ENCODE measurements at places on chromosomes 2 and 18.
A peak's percentile ranks its signal among the peaks of the same experiment; 100 is the strongest.

- no peak for DNase-seq
These were observed 3.3 kb upstream of the YWHAQ start for GRCh38 chr2:9634133-9634532.

DNA sequence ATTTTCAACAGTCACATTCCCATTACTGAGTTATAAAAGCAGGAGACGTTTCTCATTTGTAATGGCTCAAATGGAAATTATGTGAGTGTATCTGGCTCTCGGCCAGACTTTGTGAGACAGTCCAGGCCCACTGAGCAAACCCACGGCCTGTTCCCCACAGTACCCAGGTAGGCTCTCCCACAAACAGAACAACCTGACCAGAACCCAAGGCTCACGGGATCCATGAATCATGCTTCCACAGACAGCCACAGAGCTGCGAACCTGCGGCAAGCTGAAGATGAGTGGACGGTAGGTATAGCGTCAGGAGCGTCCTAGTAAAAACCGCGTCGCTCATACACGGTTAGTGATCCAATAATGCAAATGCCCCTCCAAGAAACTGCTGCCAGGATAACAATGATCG, 34.2 kb downstream of the NDUFA10 start:
- no peak for DNase-seq

GRCh38 chr2:77469106-77469505, 53.1 kb downstream of the LRRTM4 start:
- DNase-seq, result no peak

DNA sequence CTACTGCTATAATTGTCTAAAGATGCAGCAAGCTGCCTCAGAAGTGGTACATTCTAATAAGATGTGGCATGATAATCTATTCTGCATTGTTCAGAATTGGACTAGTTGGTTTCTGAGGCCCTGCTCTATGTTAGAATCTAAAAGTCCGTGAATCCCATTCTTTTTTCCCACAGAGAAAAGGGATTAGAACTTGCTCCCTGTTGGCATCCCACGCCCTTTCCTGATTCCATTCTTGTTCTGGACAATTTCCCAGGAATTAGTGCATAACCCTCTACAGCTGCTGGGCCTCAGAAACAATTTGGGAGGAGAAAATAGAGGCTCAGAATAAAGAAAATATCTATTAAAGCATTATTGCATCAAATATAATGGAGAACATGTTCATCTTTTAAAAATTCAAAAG, 282.7 kb downstream of the NRXN1 start:
- no peak for DNase-seq

DNA sequence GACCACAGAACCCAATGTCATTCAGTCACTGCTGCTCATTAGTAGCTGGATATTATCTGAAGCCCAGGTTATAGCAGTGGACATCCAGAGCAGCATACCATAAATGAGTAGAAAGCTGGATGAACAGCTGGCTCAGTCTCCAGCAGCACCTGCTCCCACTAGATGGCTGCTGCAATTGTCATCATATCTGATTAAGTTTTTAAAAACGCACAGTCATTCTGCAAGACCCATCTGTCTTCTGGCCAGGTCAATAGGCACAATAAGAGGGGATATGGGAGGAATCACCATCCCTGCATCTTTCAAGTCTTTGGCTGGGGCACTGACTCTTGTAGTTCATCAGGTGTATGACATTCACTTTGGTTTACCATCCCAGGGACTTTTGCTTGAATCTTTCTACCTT, 55.1 kb upstream of the XDH start:
- DNase-seq, result no peak

DNA sequence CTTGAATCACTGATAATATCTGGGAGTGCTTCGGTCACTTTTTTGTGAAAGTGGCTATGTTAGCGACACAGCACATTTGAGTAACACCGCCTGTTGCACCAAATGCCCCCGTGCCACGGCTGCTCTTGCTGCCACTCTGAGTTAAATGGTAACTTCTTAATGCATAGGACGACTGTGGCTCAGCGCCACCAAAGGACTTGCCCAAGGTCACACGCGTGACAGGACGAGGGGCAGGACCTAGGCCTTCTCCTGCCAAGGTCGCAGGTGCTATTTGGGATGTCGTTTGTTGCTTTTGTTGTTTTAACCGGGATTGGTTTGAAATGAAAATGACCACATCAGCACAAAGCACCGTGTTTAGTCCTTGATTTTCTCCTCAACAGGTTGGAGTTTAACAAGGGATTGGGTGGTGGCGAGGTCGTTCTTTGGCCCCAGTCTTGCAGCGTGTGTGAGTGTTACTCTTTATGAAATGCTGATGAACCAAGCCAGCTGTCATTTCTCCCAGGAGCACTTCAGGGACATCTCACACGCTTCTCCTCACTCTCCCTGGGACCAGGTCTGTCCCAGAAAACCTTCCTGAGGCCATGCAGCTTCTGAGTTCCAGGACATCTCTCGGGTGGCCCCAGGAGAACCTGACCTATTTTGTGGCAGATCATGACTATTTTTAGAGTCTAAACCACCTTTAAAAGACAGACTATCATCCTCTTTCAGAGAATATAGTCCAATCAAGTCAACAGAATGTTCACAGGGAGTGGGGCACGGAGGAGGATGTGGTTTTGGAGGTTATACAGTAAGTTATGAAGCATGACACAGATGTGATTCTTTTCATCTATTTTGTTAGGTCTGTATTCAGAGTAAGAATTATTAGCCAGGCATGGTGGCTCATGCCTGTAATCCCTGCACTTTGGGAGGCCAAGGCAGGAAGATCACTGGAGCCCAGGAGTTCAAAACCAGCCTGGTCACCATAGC, 49.9 kb downstream of the MTCL1 start:
- no peak for DNase-seq

DNA sequence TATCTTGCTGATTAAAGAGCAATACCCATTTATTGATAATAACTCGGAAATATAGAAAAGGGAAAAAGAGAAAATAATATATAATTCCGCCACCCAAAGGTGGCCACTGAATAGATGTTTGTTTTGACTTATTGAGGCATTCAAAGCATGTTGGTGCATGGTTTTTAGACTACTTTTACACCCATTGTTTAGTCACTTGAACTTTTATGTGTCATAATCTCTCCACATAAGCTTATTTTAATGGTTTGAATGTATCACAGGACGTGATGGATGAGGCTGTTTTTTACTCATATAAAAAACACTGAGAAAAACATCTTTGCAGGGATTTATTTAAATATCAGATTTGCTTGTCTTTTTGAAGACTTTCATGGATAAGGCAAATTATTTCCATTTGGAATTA, 120.4 kb downstream of the ACKR3 start:
- no peak for DNase-seq

GRCh38 chr2:238706163-238706562, 141.7 kb upstream of the TWIST2 start:
- DNase-seq, result no peak

GRCh38 chr2:178756843-178757242, 50.4 kb downstream of the TTN start:
- DNase-seq, result no peak

GRCh38 chr2:170362871-170363631, 185.1 kb downstream of the MYO3B start:
- DNase-seq, result no peak

DNA sequence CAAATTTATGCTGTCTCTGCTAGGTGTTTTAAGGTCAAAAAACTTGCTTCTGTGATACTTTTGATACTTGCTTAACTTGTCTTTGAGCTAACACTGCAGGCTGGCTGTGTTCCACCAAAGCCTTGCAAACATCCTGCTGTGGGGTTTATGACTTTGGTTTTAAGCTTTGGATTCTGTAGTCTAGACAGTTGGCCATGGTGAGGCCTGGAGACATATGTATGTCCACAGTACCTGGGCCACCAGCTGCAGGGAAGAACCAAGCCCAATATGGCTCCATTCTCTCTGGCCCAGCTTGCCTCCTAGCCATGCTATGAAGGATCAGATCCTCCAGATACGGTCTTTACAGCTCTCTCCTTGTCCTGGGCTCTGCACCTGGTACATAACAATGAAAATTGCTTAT, 113.9 kb downstream of the INO80D start:
- DNase-seq, result no peak

- DNase-seq, result no peak
These were observed 39.4 kb upstream of the EFHD1 start for GRCh38 chr2:232593982-232594381.

- no peak for DNase-seq
These were observed 31.7 kb downstream of the INPP4A start for GRCh38 chr2:98476192-98476868.

- no peak for DNase-seq
These were observed at the start of gene RETREG2 for GRCh38 chr2:219177552-219178376. Gene RETREG2, plus strand, starts transcription at chr2:219178275. Its CDS starts 78 bp downstream, at chr2:219178353.

GRCh38 chr18:58453167-58453808, 175.6 kb downstream of the ALPK2 start:
- no peak for DNase-seq

- DNase-seq, result no peak
These were observed 125.4 kb downstream of the DTNA start for GRCh38 chr18:34835466-34835865.

DNA sequence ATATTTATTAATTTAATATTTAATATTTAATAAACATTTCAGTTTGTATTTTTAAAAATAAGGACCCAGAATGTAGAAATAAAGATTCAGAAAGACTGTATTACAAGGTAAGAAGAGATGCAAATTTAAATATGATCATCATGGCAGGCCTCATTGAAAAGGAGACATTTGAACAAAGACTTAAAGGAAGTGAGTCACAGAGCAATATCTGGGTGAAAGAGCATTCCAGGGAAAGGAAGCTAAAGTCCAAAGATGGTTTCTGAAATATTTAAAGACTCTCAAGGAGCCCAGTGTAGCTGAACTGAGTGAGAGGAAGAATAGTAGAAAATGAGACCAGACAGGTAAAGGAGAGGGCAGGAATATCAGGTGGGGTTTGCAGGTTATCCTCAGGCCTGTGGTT, 5.9 kb downstream of the SCYGR4 start:
- DNase-seq, result no peak

DNA sequence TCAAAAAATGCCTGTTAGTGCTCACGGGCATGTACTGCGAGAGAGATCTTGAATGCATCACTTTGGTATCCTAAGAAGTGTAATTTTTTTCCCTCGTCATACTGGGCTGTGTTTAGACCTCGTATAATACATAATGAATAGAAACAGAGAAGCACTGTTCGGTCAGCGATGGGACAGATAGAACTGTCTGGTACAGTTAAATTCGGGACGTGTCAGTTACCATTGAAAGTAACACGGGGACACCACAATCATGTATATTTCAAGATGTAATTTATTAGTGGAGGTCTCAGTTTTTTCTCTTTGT, 1.8 kb downstream of the PKP4 start:
- no peak for DNase-seq

GRCh38 chr2:70776266-70776665, 8.3 kb upstream of the ADD2 start:
- no peak for DNase-seq

- DNase-seq, result no peak
These were observed 594.9 kb upstream of the ID2 start for GRCh38 chr2:8086796-8087479.

DNA sequence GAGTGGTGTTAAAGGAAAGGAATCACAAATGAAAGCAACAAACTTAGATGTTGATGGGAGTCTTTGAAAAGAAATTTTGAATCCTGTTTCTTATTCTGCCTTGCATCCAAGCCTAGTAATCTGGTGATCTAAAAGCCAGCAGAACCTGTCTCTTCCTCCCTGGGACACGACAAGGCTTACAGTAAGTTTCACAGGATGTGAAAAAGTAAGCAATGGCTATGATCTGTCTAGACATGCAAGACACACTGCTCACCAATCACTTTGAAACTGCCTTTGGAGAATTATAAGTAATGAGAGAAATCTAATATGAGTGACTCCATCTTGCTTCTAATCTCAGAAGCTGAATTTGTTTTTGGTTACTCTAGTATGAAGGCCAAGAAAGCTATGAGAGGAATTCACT, 103.7 kb downstream of the KCNH7 start:
- DNase-seq, result no peak

GRCh38 chr2:21422050-21422449, 298.3 kb downstream of the TDRD15 start:
- peak; percentile 41 for DNase-seq

- DNase-seq, result no peak
These were observed 17.4 kb downstream of the RUFY4 start for GRCh38 chr2:218086478-218086877.

DNA sequence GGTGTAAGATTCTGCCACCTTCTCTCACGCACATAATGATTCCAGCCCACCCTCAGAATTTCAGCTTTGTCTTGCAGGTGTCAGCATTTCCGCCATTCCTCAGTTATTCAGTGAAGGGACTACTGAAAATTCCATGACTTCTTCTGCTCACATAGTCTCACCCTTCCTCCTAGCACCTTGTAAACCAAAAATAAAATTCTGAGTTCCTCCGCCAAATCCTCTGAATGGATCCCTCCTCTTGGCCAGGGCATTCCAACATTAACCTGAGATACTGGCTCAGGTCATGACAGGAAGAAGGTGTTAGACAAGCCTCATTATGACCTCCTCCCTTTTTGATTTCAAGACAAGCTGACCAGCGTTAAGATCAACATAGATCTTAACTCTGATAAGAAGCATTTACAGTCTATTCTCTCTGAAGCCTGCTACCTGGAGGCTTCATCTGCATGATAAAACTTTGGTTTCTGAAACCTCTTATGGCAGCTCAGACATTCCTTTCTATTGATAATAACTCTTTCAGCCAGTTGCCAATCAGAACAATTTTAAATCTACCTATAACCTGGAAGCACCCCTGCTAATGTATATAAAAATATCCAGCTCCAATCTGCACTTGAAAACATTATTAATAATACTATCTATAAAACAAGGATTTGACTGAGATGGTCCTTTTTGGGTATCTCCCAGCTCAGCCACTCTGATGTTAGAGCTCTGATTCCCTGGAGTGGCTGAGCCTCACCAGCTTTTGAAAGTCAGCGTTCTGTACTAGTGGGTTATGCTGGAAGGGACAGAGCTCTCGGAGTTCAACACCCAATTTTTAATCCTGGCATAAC, 136.4 kb upstream of the APCDD1 start:
- DNase-seq, result no peak

GRCh38 chr18:69000366-69000765, 202.5 kb downstream of the CCDC102B start:
- DNase-seq, result no peak

DNA sequence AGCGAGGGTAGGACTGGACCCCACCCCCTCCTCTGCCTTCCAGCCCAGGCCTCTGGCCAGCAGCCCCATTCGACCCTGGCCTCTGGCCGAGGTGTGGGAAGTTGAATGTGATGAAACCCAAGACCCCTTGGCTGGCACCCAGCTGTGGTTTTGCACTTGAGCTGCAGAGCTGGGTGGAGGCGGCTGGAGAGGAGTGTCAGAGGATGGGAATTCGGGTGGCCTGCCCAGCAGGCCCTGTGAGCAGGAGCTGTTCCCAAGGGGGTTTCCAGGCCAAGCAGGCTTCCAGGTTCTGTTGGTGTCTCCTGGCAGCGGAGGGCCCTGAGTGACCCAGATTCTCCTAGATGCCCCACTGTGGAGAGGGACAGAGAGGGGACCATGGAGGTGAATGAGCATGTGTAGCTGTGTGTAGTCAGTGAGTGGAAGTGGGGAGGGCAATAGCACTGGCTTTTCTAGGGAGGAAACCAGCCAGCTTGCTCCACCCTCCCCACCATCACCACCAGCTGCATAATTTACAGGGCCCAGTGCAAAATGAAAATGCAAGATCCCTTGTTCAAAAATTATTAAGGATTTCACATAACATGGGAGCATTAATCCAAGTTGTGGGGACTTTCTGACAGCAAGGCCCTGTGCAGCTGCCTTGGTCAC, 172.2 kb upstream of the HAAO start:
- DNase-seq, result no peak

All from iPS DF 6.9 (cell line).